ENCODE measurements at places on chromosomes 11 and 22.
A peak's percentile ranks its signal among the peaks of the same experiment; 100 is the strongest.

GRCh38 chr11:126059238-126059781 is 3.4 kb downstream of the CDON start:
- DNase-seq = no peak

- no peak for DNase-seq
These were observed 75.3 kb downstream of the APIP start for GRCh38 chr11:34840736-34841386.

DNA sequence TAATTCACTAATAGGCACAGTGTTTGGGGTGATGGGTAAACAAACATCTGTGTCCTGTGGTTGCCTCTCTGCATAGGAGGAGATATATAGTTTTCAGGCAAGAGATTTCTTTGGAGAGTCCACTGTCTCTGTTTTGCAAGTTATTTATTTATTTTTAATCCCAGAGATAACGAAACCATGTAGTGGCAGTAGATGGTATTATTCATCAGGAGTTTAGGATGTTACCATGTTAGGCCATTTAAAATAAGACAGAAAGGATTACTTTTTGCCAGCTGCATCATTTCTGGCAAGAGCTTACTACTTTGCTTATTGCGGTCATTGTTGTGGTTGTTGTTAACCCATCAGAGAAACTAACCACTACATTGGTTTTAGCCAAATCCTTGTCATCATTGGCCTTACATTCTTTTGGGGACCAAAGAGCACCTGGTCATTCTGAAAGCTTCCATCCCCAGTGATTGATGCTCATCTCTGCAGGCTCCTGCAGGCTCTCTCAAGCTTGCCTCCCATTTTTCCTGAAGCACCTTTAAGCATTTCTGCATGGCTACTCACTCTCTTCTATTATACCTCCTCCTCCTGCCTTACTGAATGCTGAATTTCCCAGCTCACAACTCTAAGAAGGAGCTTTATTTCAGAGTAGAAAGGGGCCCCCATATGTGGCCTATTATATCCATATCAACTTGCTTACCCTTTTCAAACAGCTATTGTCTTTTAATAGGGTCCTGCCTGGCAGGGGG is 84.4 kb downstream of the CSTPP1 start:
- no peak for DNase-seq

DNA sequence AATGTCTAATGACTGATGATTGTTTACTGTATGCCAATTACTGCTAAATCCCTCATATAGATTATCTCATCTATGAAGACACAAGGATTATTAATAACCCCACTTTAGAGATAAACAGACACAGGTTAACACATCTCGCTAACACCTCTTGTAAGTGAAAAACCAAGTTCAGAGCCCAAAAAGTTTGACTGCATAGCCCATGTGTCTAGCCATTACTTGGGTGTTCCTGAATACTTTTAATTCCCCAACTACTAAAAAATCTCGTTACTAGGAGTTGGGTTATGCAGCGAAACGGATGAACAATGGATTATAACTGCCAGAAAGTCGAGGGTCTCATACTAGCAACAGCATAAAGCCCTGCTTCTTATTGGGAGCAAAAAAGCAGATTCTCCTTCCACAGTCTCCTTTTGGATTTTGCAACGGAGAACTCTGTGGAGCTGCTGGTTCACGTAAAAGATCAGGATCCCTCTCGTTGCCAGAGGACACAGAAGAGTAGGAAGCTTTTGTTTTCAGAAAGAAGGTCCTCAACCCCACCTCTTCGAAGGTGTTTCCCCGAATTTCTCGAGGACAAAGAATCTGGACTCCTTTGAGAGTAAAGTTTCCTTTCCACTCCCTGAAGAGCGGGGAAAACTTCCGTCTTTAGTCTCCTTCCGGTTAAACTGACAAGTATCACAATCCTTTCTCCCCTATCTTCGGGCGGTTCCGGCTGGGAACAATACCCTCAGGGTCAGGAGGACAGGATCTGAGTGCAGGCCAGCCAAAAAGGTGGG is 979 bp downstream of the ZBED5 start:
- no peak for DNase-seq

DNA sequence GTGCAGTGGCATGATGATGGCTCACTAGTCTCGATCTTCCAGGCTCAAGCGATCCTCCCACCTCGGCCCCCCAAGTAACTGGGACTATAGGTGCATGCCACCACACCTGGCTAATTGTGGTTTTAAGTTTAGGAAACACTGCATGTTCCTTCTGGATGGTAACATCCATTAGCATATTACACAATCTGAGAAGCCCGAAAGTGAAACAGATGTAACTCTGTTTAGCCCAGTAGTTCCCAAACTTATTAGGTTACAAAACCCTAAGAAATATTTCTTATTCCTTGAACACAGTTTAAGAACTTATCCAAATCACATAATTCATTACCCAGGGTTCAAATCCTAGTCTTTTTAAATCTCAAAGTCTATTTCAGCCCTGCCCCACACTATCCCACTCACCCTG is 28.3 kb downstream of the POLDIP3 start:
- DNase-seq = no peak

DNA sequence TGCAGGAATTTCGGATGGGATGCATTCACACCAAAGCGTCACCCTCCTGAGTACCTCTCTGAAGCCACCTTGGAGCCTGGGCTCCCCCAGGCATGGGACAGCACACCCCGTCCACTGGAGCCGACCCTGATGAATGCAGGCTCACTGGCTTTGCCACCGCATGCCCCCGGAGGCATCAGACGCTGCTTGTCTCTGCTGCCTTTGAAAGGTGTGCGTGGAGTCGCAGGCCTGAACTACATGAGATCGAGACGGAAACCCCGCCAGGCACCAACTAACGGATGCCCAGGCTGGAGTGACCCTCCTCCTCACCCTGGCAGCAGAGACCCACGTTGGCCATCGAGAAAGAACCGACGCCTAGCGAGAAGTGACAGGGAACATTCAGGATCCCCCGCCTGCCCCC is 22.5 kb downstream of the KRTAP5-5 start:
- no peak for DNase-seq

- DNase-seq = no peak
These were observed 2.4 kb upstream of the KAT5 start for GRCh38 chr11:65709661-65710060.

DNA sequence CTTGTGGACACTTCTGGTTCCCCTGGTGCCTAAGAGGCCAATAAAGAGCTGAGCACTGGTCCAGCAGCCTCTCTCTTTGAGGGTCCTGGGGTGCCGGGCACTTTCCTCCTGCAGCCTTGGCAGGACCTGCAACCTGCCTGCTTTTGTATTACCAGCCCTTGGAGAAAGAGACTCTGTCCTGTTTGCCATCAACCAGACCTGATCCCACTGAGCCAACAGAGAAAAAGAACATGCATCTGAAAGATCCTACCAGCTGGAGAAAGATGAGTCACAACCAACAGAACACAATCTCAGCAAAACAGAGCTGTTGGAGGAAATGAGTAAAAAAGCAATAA is 321.0 kb downstream of the DDX10 start:
- no peak for DNase-seq

- peak; percentile 71 for DNase-seq
These were observed 34.3 kb upstream of the CREB3L1 start for GRCh38 chr11:46242952-46243795.

- DNase-seq = peak; percentile 85
These were observed at the start of gene SYVN1 for GRCh38 chr11:65134240-65134951. Gene SYVN1 (minus strand): TSS chr11:65134519. CDS start chr11:65133601, 918 bp downstream.

DNA sequence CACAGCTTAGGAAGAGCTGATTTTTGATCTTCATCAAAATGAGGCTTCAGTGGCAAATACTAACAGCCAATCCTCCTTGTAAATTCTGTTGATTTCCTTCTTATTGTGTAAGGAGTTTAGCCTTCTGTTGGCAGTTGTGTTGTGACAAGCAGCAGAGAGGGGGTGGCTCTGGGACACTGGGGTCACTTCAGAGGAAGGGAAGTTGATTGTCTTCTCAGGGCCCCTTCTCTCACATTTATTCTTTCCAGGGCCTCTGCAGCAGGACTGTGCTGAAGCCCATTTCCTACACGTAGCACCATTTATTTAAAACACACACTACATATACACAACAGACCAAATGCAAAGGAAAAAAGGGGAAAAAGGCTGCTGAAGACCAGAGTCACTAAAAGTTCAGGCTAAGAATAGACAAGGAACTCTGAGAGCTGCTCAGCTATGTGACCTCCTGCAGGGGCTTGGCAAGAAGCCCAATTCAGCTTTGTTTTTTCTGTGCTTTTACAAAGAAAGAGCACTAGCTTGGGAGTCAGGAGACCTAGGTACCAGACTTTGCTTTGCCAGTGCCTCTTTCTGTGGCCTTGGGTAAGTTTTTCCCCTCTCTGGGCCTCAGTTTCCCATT is 28.3 kb upstream of the UPB1 start:
- no peak for DNase-seq

DNA sequence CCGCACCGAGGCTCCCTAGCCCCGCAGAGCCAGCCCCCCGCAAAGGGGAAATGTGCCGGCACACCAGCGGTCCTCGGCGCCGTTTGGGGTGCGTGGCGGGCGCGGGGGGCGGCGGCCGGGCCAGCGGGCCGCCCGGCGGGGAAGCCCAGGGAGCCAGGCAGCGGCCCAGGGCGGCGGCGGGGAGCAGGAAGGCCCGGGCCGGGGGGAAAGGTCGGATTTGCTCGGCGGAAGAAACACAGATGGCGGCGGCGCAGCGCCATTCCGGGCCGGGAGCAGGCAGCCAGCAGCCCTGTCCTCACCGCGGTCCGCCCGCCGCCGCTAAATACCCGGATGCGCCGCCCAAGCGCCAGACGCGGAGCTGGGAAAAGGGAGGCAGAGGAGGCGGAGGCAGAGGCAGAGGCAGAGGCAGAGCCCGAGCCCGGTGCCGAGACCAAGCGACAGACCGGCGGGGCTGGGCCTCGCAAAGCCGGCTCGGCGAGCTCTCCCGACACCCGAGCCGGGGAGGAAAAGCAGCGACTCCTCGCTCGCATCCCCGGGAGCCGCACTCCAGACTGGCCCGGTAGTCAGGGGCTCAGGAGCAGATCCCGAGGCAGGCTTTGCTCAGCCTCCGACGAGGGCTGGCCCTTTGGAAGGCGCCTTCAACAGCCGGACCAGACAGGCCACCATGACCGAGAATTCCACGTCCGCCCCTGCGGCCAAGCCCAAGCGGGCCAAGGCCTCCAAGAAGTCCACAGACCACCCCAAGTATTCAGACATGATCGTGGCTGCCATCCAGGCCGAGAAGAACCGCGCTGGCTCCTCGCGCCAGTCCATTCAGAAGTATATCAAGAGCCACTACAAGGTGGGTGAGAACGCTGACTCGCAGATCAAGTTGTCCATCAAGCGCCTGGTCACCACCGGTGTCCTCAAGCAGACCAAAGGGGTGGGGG is 2.6 kb upstream of the GCAT start:
- DNase-seq = peak; percentile 24

- no peak for DNase-seq
These were observed 494.6 kb upstream of the LRRC4C start for GRCh38 chr11:41954034-41954433.

DNA sequence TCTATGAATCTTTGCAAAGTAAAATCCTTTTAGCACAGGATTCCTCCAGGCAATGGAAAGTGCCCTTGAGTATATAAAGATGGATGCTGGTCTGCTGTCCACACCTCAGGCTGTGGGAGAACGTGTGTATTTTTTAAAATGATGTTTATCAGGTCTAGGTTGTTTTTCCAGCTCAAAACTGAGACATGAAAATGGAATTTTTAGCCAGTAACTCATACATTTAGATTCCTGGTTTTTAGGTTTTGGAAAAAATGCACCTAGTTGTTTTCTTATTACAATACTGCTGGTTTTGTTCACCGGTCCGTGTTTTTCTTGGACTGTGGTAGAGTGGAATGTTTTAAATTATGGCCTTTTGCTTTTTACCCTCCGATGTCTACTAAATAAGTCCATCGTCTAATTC is 554.7 kb downstream of the SOX6 start:
- DNase-seq = no peak

DNA sequence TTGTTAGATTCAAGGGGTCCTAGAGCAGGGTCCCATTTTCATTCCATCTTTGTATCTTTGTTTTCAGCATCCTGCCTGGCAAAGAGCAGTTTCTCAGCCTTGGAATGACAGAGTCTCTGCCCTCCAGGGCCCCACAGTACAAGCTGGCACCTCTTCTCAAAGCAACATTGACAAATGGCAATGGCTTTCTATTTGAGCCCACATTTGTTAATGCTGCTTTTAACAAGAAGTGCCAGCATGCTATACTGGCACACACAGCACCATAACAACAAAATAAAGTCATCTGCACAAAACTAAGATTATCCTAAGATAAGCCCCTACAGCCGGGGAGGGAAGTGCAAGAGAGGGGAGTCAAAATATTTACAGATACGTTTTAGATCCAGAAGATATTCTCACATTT is 309.7 kb upstream of the C11orf87 start:
- DNase-seq = no peak

DNA sequence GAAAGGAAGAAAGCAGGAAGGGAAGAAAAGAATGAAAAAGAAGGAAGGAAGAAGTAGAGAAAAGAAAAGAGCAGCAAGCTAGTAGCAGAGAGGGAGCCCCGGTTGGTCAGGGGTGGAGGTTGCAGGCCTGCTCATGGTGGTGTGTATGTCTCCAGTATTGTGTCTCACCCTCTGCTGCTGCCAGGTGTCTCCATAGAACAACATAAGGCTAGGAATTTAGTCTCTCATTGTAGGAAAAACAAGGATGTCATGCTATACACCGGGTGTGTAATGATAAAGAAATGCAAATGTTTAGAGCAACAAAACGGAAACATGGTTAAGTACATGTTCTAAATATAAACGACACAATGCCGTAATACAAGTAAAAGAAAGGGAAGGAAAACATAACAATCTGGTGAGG is 342.5 kb downstream of the NTM start:
- DNase-seq = no peak

DNA sequence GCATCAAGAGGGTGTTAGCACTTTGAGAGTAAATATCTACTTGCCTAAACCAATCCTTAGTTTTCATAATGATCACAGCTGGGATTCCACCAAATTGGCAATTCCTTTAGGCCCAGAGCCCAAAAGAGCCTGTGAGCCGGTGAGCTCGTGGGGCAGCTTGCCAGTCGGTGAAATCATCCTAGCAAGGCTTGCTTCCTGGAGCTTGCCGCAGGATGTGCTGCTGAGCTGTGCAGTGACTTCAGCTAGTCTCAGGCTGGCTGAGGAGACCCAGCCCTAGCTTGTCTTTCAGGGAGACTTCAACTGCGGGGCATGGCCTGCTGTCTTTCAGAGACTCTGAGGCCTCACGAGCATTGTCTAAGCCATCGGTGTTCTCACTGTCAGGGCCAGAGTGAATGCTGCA is 73.6 kb upstream of the SUSD2 start:
- no peak for DNase-seq

DNA sequence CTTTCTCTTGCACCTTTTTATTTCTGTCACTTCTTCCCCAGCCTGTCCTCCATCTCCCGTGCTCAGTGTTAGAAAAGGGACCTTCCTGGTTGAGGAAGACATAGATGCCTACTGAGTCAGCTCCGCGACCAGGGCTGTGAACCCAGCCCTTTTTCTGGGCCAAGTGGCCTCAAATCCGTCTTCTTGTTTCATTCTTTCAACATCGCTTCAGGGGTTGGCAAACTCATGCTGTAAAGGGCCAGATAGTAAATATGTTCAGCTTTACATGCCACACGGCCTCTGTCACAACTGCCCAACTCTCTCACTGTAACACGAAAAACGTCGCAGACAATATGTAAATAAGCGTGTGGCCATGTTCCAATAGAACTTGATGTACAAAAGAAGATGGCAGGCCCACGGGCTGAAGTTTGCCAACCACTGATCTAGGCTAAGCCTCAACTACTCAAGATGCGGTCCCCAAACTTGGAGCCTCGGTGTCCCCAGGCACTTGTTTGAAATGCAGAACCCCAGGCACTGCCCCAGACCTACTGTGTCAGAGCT is 338.4 kb downstream of the MN1 start:
- no peak for DNase-seq
